ENCODE measurements at places on chromosomes 1 and 21.

GRCh38 chr1:17136936-17137335 lies 17.7 kb upstream of the PADI2 start:
- DNase-seq, result no peak

DNA sequence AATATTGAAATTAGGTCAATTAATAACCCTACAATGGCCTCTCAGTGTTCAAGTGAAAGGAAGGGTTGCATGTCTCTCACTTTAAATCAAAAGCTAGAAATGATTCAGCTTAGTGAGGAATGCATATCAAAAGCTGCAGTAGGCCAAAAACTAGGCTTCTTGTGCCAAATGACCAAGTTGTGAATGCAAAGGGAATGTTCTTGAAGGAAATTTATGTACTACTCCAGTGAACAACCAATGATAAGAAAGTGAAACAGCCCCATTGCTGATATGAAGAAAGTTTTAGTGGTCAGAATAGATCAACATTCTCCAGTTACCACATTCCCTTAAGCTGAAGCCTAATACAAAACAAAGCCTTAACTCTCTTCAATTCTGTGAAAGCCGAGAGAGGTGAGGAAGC lies 10.0 kb downstream of the MAEL start:
- no peak for DNase-seq

- DNase-seq, result peak; percentile 14
Observed at GRCh38 chr1:51236531-51237350, 668 bp downstream of the RNF11 start.

DNA sequence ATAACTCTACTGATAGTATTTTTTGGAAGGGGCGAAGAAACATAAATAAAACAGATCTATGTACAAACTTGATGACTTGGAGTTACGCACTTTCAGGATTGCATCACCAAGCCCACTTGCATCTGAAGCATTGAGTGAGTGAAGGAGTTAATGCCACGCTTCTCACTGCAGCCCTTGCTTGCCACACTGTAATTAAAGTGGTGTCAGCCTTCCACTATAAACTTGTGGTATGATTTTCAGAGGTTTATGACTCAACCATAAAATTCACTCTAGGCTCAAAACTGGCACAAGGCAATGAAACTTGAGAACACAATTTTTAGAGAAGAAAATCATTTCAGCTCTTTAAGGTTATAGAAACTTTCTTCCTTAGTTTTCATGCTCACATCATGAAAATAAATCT lies 93.9 kb upstream of the PRMT6 start:
- no peak for DNase-seq

DNA sequence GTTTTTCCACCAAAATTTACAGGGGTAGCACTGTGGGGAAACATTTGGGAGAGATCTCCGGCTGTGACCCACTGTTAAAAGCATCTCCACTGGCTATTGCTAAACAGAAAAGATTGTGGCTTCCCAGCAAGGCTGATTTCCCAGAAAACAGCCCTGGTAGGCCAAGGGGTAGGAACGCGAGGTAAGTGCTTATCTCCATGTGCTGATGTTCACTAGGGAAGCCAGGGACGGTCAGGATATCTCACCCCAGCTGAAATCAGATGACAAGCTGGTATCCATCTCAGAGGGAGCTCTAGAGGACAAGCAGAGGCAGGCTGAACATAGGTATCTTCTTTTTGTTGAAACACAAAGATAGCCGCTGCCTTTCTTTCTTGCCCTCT lies 63.6 kb downstream of the MIS18A start:
- DNase-seq, result no peak

DNA sequence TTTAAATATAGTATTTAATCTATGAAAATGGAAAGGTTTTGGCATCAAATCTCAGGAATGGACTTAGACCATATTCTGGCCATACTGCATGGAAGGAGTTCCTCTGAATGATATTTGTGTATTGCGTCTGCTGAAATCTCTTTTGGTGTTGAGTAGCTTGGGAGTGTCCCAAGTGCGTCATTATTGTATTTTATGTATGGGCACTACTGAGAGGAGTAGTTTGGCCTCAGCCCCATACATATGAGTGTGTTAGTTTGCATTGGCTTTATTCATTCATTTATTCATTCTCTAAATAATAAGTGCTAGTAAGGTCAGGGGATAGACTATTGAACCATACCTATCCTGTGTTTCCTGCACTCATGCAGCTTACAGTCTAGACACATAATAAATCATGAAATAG lies 46.6 kb downstream of the CENPF start:
- DNase-seq, result no peak
